ENCODE measurements at places on chromosomes 7 and 10.

DNA sequence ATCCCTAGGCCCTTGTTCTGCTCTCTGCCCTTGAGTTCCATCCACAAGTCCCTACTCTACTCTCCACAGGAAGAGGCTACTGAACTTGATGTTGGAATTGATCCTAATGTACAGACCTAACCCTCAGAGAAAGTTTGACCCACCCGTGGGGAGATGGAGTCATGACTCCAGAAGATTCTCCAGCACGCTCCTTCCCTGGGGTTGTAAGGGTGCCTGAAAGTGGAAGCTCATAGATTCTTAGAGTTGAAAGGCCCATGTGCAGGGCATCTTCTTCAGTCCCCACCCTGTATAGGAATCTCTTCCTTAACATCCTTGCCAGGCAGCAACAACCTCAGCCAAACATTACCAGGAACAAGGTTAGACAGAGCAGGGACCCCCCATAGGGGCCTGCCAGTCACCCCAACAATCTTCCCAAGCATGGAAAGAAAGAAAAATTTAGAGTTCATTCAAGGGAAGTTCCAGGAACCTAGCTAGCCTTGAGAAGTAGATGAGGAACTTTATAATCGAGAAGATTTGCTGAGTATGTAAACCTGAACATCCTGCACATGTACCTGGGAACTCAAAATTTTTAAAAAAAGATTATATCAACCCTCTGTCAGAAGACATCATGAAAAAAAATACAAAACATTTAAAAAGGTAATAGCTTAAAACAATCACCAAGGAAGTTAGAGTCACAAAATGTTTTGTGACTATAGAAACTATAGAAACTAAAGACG lies 49.5 kb downstream of the THNSL1 start:
- DNase-seq: no peak

DNA sequence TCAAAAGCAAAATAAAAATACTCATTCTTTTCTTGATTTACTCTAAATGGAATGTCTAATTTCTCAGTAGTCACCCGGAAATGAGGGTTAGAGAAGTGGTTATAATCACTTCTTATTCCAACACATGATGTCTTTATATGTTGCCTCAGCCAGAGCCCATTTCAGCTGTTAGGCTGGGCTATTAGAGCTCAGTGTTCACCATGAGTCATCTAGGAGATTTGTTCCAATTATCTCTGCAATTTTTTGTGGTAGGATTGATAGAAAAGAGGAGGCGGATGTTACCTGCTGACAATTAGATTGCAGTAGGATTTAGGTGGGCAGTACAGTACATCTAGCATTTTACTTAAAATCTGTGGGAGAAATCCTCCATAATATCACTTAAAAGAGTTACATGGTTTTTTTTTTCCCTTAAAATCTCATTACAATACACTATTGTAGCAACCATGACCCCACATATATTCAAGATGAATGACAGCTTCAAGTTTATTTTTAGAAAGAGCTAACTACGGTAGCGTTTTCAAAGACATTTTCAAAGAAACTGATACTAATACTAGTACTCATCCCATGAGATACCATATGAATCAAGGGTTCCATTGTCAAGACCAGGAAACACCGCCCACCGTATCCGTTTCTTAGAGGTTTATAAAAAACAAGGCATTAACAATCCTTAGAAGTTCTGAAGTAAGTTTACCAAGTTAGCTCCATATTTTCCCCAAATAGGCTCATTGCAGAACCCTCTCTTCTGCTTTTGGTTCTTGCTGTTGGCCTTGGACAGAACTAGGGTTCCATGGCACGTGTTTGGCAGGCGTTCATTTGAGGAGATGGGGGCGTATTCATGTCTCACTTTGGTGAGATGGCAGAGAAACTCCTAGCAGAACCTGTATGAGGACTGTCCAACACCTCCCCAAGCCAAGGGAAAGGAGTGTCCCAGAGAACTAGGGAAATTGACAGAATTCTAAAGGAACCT lies 10.4 kb downstream of the CPA2 start:
- no peak for DNase-seq

DNA sequence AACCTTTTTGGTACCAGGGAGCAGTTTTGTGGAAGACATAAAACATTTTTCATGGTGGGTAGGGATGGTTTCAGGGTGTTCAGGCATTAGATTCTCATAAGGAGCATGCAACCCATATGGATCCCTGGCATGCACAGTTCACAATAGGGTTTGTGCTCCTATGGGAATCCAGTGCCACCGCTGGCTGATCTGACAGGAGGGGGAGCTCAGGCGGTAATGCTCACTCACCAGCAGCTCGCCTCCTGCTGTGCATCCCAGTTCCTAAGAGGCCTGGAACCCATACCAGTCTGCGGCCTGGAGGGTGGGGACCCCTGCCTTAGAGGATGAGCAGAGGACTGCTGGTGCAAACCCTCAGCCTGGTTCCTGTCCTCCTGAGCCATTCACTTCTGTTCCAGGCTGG lies 561.7 kb downstream of the SDK1 start:
- DNase-seq: no peak

DNA sequence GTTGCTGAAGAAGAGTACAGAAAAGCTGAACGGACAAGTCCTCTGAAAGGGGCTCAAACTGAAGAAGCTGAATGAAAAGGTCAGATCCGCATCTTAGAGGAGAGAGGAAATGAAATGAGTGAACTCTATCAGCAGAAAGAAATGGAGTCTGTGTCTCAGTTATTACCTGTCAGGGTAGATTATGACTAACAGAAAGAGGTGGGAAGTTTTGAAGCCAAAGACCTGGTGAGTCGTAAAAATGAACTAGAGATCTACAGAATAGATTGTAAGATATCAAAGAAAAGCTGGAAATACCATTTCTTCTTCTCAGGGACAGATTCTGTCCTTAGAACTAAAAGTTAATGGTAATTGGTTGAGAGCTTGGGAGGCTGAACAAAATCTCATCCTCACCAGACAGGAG lies 11.1 kb upstream of the MBL2 start:
- DNase-seq: no peak

DNA sequence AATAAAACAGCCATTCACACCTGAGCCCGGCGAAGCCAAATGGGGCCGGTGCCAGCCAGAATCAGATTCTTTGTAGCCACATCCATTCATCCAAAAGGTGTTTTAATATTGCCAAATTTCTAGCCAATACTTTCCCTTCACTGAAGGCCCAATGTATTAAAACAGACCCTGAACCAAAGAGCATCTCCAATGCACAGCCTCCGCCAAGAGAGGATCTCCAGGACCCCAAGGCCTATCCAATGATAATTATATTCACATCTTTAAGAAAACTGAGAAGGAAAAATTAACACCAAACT lies 12.2 kb downstream of the EBF3 start:
- no peak for DNase-seq

GRCh38 chr7:113158756-113159155 lies 40.4 kb upstream of the SMIM30 start:
- DNase-seq: no peak

GRCh38 chr7:148709014-148709413 lies 10.3 kb downstream of the CUL1 start:
- DNase-seq: no peak

- no peak for DNase-seq
Measured at GRCh38 chr10:127934383-127934782, 27.5 kb downstream of the PTPRE start.

DNA sequence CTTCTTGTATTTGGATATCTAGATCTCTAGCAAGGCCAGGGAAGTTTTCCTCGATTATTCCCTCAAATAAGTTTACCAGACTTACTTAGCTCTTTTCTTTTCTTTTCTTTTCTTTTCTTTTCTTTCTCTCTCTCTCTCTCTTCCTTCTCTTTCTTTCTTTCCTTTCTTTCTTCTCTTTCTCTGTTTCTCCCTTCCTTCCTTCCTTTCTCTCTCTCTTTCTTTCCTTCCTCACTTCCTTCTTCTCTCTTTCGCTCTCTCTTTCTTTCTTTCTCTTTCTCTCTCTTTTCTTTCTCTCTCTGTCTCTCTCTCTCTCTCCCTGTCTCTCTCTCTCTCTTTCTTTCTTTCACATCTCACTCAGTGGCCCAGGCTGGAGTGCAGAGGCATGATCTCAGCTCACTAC lies 37.0 kb downstream of the UPP1 start:
- no peak for DNase-seq

GRCh38 chr10:103690281-103690680 lies 165.1 kb downstream of the SH3PXD2A start:
- DNase-seq: no peak

GRCh38 chr7:104640506-104640905 lies 312.1 kb downstream of the LHFPL3 start:
- DNase-seq: no peak

GRCh38 chr10:76408646-76409045 lies 977.2 kb downstream of the LRMDA start:
- DNase-seq: no peak

- DNase-seq: no peak
Measured at GRCh38 chr10:71801361-71801760, 28.0 kb upstream of the VSIR start.

DNA sequence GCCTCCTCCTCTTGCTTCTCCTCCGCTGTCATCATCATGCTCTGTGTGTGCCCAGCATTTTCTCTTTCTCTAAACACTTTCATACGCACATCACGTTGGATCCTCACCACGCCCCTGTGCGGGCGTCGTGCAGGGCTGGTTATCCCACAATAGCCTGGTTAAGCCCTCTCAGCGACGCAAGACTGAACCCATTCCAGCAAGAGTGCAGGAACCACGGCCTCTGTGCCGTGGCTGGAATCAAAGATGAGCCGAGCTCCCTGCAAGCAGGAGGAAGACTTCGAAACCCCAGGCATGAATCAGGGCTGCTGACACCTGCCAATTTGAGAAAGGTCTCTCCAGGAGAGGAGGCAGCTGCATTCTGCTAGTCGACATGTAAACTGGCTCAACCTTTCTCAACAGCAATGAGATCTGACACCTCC lies 74.8 kb upstream of the FOXK1 start:
- DNase-seq: no peak

DNA sequence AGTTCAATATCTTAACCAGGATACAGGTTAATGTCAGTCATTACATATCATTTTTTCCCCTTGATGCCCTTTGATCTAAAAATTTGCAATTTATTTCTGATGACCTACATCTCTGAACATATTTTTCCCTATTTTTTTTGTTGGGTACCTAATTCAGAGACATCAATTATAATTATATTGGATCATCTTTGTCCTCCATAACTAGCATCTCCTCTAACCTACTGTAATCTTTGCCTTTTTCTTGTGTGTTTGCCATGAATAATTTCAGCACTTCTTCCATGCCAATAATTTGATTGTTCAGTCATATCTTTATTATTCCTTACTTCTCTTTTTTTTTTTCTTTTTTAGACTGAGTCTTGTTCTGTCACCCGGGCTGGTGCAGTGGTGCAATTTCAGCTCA lies 39.2 kb upstream of the FGFR2 start:
- no peak for DNase-seq

GRCh38 chr7:16813232-16813616 lies 8.4 kb upstream of the AGR2 start:
- no peak for DNase-seq

- DNase-seq: no peak
Measured at GRCh38 chr7:159109653-159110035, 35.0 kb downstream of the VIPR2 start.

- no peak for DNase-seq
Measured at GRCh38 chr10:33537066-33537465, 202.6 kb upstream of the NRP1 start.

DNA sequence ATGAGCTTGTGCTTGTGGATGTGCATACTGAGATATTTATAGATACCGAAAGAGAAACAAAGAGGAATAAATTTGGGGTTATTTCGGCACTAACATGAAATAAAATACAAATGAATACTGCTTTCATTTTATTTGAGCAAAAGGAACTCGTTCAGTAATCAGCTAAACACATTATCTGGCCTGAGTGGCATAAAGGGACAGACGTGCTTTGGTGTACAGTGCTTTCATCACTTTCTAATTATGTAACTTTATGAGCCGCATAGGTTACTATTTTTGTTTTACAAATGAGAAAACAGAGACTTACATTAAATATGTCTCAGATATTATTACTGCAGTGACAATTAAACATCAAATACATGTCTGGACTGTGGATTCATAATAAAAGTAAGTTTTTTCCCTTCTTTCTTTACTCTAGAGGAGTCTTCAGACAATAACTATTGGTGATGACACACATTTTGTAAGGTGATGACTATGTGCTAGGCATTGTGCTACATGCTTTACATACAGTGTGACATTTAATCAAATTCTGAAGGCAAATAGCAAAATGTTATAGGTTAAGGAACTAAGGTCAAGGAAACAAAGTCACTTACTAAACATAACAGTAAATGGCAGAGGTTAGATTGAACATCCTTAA lies 503.3 kb downstream of the SORCS1 start:
- DNase-seq: no peak

GRCh38 chr7:96116173-96116572 lies 205.7 kb downstream of the SLC25A13 start:
- no peak for DNase-seq

DNA sequence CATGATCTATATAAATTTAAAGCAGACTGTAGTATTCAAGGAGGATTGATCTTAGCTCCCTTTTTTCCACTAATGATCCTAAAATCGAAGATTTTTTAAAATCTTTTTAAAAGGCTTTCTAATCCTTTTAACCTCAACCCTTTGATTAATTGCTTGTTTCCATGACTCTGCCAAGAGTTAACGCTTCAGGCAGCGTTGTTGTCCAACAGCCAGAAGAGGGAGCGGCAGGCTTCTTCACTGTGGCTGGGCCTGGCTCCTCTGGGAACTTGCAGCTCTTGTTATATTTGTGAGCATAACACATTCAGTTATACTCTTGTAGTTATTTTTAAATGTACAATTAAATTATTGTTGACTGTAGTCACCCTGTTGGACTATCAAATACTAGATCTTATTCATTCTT lies 26.3 kb downstream of the CRCP start:
- DNase-seq: no peak

DNA sequence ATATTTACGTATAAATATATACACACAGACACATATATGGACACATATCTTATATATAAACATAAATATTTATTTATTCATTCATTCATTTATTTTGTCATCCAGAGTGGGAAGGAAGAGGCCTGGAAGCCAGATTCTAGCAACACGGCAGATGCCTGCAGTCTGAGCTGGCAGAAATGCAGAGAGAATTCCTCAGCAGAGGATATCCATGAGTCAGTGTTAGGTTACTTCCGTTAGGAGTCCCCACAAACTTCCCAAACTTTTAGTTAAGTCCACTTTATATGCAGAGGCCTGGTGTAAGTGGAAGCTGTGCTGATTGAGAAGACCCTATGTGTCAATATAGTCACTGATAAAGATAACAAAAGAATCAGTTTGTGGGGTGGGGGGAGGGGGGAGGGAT lies 89.6 kb downstream of the PPP1R17 start:
- DNase-seq: no peak

DNA sequence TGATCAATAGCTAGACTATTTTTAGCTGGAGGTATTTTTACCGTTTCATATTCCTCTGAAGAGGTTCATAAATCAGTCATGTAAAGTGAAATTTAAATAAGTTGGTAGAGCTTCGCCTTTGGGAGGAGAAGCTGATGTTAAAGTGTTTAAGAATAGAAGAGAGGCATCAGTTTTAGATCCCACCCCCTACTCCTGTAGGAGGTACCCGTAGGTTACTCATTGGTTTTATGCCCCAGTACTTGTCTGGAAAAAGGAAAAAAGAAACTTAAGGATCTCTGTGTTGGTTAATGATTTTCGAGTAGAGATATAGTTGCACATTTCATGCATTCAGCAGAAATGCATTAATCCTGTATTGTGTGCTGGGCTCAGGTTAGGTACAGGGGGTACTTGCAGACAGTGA lies 8.7 kb downstream of the ZNF365 start:
- no peak for DNase-seq
